ENCODE measurements at places on chromosomes 2 and 18.

DNA sequence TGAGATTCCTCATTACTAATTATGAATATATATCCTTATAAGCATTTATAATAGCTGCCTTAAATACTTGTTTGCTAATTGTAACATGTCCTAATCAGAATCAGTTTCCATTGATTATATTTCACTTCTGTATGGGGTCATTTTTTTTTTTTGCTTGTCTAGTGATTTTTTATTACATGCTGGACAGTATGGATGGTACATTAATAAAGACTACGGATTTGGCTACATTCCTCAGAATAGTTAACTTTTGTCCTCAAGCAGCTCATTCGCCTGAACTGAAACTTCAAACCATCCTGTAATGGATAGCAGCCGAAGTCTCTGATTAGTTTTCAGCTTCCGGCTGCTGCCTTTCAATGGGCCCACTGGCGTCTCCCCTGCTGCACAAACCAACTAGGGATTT is 11.7 kb downstream of the TGIF1 start:
- DNase-seq, result no peak

DNA sequence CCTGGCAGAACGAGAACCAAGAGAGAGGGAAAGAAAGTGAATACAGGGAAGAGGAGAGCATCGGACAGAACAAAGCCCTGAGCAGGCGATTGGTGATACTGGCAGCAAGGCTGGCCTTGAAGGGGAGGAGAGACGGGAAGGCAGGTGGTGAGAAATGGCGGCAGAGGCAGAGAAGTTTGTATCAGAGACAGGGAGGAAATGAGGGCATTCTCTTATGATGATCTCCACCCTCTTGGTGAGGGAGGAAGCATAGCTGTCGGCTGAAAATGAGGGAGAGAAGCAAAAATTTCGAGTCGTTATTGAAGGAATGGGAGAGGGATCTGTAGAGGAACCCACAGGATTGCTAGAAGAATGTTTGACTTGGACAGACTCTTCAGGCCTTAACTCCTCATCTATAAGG is 80.6 kb downstream of the CLIP4 start:
- no peak for DNase-seq

- DNase-seq, result no peak
Measured at GRCh38 chr2:210162466-210163124, 8.6 kb downstream of the KANSL1L start.

GRCh38 chr18:74918276-74918790 is 290.6 kb downstream of the PTGR3 start:
- no peak for DNase-seq

DNA sequence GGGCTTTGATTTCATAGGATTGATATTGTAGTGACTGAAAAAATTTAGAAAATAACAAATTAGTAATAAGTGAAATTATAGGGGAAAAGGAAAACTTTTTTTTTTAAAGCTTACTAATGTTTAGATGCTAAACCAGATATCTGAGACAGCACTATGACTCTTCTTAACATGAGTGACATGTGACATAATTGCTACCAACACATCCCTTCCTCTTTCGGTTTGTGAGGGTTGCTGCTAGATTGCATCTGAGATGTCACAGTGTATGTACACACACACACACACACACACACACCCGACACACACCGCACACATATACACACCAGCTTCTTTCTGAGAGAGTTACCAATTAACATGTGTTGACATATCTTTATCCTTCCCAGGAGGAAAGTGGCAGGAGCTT is 18.0 kb downstream of the RAPGEF4 start:
- no peak for DNase-seq

DNA sequence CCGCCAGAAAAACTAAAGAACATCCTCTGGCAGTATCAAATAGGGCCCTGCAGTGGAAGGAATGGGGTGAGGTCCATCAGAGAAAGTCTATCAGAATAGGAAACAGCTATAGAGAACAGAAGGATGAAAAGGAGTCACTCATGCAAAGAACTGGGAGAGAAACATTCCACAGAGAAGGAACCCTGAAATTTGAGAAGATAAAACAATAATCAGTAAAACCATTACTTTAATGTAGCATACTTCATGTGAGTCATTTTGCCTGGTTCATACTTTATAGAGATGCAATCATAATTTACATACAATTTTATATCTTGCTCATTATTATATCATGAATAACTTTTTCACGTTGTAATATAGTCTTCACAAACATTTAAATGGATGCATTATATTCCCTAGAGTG is 402.2 kb downstream of the NCKAP5 start:
- no peak for DNase-seq

GRCh38 chr18:42545825-42546224 is 569.7 kb downstream of the RIT2 start:
- DNase-seq, result no peak

DNA sequence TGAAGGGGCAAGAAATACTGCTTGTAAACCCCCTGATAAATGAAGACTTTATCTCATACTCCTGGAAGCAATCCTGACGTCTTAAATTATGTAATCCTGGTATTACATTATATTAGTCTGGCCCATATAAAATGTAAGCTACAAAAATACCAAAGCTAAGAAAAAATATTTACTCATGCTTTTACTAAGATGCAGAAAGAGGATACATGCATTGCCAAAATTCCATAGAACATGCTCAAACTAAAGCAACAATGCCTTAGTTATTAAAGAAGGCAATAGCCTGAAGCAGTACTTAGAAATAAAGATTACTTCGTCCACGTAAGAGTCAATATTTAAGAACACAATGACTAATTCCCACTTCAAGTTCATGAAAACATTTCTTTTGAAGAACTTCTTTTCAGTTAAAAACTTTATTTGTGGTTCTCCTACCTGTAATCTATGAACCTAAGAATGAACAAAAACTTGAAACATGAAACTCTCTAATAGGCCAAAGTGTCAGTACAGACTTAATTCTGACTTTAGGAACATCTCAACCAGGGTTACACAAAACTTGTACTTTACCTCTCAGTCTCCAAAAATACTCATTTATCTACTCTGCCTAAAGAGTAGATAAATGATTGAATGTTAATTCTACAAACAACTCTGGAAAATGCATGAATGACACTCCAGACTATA is 117.3 kb downstream of the THADA start:
- DNase-seq, result no peak

DNA sequence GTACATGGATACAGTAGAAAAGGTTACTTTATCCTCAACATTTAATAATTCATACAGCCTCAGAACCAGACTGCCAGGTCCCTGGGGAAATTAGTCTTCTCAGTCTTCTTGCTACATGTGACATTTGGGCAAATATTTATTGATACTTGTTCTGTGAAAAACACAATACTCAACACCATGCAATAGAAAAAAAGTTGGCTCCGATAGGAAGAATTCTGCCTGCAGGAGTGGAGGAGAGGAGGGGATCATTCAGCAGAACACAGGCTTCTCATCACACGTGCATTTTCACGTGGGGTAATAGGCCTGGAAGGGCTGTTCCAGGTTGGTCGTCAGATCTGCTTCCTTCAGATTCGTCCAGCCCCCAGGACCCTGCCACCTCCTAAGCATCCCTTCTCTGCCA is 58.4 kb upstream of the ACKR3 start:
- no peak for DNase-seq

- DNase-seq, result no peak
Measured at GRCh38 chr2:17101596-17101995, 416.6 kb downstream of the RAD51AP2 start.

GRCh38 chr2:156797832-156798231 is 361.7 kb downstream of the GPD2 start:
- no peak for DNase-seq

- DNase-seq, result no peak
Measured at GRCh38 chr2:230153390-230153976, 66.3 kb downstream of the SP110 start.

DNA sequence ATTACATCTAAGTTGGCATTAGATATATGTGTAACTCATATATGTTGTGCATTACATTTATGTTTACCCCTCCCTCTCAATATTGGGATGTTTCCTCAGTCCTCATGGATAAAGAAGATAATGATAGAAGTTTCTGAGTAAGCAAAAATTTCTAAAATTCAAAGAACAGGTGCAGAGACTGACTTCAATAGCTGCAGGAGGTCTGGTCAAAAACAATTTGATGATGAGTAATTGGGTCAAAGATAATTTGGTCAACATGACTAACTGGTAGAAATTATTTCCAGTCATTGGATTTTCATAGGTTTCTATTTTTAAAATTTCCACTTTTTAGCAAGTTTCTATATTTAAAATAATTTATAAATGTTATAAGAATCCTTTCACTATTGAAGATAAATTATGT is 1130.9 kb upstream of the SLC39A10 start:
- no peak for DNase-seq

DNA sequence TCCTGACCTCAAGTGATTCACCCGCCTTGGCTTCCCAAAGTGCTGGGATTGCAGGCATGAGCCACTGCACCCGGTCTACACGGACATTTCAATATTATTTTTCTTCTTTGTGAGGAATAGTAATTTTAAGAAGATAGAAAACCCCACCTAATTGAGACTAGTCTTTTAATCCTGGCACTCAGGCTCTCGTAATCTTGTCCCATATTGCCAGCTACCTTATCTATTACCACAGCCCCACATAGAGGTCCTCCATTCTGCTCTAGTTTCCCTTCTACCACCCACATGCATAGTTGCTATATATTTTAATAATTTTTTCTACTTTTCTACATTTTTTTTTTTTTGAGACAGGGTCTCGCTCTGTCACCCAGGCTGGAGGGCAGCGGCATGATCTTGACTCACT is 9.5 kb upstream of the USP14 start:
- DNase-seq, result no peak

GRCh38 chr2:76083248-76083647 is 372.5 kb upstream of the GCFC2 start:
- no peak for DNase-seq

DNA sequence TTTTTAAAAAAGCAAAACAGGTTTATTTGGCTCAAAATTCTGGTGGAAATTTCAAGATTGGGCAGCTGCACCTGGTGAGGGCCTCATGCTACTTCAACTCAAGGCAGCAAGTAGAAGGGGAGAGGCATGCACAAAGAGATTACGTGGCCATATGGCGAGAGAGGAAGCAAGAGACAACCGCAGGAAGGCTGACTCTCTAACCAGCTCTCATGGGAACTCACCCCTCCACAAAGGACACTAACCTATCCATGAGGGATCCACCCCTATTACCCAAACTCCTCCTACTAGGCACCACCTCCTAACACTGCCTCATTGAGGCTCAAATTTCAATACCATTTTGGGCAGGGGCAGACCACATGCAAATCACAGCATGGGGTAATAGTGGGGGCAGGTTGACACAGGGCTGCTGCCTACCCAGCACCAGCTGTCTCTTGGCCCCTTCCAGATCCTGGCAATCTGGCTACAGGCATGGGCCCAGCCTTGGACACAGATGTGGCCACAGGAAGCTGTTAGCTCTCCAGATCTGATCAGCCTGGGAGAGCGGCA is 2.0 kb upstream of the CAPN10 start:
- no peak for DNase-seq

- no peak for DNase-seq
Measured at GRCh38 chr2:2455151-2455550, 124.1 kb upstream of the MYT1L start.

GRCh38 chr2:40584432-40584831 is 132.5 kb upstream of the SLC8A1 start:
- DNase-seq, result no peak

DNA sequence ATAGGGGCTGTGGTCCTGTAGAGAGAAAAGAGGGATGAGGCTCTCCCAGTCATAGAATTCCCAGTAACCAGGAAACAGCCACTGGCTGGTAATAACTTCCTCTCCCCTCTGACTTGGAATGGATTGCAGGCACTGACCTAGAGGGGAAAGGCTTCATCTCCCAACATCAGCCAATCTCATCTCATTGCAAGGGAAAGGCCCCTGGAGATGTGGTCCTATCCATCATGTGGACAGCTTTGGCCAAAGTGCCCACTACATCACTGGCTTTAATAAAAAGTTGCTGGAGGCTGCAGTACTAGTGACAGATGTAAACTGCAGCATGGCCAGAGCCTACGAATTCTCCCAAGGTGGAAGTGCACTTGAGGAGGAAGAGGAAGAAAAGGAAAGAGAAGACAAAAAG is 820.5 kb upstream of the CELF4 start:
- no peak for DNase-seq

DNA sequence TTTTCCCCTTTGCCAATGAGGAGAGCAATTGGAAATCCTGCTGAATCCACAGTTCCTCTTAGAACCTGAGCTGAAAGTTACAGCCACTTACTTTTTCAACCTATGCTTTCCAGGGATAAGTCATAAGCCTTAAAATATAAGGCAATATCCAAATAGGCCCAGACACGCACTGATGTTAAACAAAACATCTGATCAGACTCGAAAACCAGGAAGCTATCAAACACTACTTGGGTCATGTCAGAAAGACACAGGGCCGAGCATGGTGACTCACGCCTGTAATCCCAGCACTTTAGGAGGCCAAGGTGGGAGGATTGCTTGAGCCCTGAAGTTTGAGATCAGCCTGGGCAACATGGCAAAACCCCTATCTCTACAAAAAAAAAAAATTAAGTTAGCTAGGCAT is 192.1 kb downstream of the SP3 start:
- DNase-seq, result no peak

- no peak for DNase-seq
Measured at GRCh38 chr2:8320311-8321066, 361.4 kb upstream of the ID2 start.

GRCh38 chr18:45874491-45875184 is 49.2 kb downstream of the SIGLEC15 start:
- DNase-seq, result no peak

- no peak for DNase-seq
Measured at GRCh38 chr2:234887195-234887594, 64.6 kb upstream of the SH3BP4 start.

DNA sequence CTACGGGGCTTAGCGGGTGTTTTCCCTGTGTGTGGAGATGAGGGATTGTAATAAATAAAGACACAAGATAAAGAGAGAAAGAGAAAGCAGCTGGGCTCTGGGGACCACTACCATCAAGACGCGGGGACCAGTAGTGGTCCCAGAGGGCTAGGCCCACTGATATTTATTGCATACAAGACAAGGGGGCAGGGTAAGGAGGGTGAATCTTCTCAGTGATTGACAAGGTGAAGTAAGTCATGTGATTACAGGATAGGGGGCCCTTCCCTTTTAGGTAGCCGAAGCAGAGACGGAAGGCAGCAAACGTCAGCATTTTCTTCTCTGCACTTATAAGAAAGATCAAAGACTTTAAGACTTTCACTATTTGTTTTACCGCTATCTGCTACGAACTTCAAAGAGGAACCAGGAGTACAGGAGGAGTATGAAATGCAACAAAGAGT is 4.5 kb upstream of the GAL3ST2 start:
- no peak for DNase-seq

All from NCI-H2107 (cell line).